ENCODE measurements at places on chromosomes 5 and 9. TPM values are rescaled to one million over a fixed set of nuclear protein-coding genes. Genes with fewer than 3 reads are reported as not detected.

The GOLPH3 gene
- total RNA-seq = 73.4 TPM

DNA sequence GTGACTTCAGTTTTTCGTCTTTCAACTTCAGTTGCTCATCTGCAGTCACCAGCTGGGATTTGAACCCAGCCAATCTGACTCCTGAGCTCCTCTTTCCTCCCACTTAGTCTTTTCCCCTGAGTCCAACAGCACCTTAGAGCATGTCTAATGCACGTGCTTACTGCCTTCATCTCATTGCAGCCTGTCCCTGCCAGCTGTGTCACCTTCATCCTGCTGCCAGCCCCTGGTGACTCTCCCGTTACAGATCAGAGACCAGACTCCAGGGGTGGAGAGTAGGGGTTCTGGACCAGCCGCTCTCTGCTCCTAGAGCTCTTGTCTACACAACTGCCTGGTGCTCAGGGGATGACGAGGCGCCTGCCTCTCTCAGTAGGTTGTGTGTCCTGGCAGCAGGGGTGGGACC lies 132.9 kb upstream of the LMX1B start:
- no peak overlapping the region for H3K27ac ChIP-seq
- no peaks in the 10 kb centered on the region for H3K36me3 ChIP-seq
- H3K4me1 ChIP-seq = no peaks in the 10 kb centered on the region
- no peak overlapping the region for H3K4me3 ChIP-seq
- H3K27me3 ChIP-seq = no peaks in the 10 kb centered on the region

The FRMD3 gene
- total RNA-seq = 82.4 TPM

The PCDHAC1 gene
- 0.12 TPM for total RNA-seq

The THOC3 gene
- 16.4 TPM for total RNA-seq

DNA sequence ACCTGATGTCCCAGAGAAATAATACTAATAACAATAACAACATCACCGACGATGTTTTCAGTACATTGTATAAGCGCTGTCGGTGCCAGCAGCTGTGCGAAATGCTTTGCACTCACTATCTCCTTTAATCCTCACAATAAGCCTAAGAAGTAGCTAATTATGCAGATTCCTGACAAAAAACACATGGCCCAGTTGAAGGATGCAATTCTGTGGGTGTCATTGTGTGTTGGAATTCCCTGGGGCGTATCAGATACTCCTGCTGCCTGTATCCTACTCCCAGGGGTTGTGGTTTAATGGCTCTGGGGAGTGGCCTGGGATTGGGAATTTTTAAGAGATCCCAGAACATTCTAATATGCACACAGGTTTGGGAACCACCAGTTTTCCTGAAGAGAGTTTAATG lies 154.0 kb downstream of the RGS3 start:
- H3K27ac ChIP-seq = no peak overlapping the region
- H3K4me1 ChIP-seq = peaks cover 95% of the 10 kb centered on the region
- H3K36me3 ChIP-seq = no peaks in the 10 kb centered on the region

GRCh38 chr5:52262844-52263243 lies 524.9 kb upstream of the ITGA1 start:
- no peaks in the 10 kb centered on the region for H3K36me3 ChIP-seq
- peaks cover 4% of the 10 kb centered on the region for H3K27me3 ChIP-seq
- H3K4me1 ChIP-seq = no peaks in the 10 kb centered on the region
- DNase-seq = no peak
- H3K27ac ChIP-seq = no peak overlapping the region

- peaks cover 12% of the 10 kb centered on the region for H3K27me3 ChIP-seq
- peak; percentile 61 for DNase-seq
- H3K4me3 ChIP-seq = no peak overlapping the region
- no peak overlapping the region for H3K27ac ChIP-seq
These were observed 174.9 kb downstream of the ROR2 start for GRCh38 chr9:91775011-91775707.

The TLX3 gene
- total RNA-seq = 0.15 TPM
